Mesendoderm (in vitro differentiated cells): ENCODE measurements at places on chromosomes 12 and 14.

- no peak for DNase-seq
Measured at GRCh38 chr14:104792101-104792884, 3.3 kb downstream of the AKT1 start.

DNA sequence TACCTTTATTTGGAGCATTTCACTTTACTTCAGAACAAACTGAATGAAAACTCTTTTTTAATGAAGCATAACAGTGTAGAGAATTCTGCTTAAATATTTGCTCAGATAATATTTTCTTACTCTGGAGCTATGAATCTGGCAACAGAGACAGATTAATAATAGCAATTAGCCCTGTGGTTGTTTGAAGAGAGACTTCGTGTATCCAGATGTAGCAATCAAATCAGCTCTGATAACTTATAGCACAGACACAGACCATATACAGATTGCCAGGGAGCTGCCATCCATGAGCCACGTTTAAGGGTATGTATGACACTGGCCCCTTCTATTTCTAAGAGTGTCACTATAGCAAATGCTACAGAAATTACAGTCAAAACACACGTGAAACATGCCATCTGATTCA, 146.6 kb downstream of the EXOC5 start:
- DNase-seq = no peak

- peak; percentile 46 for DNase-seq
Measured at GRCh38 chr12:78881685-78882084, 17.1 kb downstream of the SYT1 start.

GRCh38 chr12:122982477-122982815, 2.0 kb downstream of the ARL6IP4 start:
- DNase-seq = no peak

GRCh38 chr14:83473416-83474235, 1940.0 kb upstream of the SEL1L start:
- DNase-seq = no peak

DNA sequence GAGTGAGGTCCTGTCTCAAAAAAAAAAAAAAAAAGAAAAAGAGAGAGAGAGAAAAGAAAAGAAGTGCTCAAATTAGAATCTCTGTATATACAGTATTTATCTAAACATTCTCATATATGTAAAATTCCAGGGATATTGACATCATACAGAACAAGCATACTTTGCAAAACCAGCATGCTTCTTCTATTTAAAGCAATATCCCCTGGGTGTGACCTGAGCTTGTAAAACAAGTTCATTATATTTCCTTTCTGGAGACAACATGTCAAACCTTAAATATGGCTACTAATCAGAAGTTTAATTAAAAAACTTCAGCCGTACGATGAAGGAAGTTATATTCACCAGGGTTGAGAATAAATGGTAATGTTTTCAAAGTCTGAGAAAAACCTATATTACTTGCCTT, 175.8 kb upstream of the HMGA2 start:
- DNase-seq = no peak

DNA sequence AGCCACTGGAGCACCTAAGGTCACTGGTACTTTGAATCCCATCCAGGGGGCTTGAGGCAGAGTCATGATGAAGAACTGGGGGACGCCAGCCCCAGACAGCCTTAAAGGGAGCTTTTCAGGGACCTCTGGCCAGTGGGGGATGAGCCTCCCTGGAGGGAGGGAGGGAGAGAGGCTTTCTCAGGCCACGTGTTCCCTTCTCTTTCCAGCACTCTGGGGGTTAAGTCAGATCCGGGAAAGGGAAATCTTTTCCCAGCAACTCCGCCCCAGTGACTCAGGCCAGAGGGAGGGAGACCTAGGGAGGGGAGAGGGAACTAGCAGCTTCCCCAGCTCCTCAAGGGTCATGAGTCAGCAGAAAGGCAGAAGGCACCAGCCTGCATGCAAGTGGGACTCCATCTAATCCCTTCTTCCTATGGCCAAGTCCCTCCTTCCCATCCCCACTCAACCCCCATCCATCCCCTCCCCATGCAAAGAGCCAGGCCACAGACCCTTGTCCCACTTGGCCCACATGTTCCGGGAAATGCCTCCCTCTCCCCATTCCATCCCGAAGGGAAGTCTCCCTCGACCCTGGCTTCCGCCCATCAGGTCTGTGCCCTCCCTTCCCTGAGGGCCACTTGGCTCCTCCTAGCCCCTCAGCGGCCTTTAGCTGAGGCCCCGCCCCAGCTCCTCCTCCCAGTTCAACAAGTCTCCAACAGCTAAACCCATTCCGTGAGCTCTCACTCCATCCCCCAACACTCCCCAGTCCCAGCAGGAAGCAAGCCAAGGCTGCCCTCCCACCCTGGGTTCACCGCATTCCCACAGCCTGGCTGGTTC, 5.6 kb downstream of the TNFRSF1A start:
- peak; percentile 100 for DNase-seq

GRCh38 chr12:129049917-129050316, 196.6 kb downstream of the GLT1D1 start:
- peak; percentile 82 for DNase-seq

- no peak for DNase-seq
Measured at GRCh38 chr14:64788706-64789105, 84.5 kb downstream of the PLEKHG3 start.

DNA sequence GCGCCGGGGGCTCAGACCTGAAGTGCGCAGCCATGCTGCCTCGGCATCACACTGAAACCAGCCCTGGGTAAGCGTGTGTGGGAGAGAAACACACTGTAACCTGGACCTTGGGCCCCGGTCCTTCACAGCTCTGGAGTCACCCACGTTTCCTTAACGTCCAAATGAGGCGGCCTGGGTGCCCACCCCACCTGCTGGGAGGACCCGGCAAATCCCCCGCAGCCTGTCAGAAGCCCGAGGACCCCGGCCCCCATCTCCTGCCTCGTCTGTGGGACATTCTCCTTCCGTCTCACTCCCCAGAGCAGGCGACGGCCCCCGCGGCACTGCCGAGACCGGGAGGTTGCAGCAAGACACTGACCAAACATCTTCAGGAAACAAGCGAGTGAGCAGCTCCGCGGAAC, 66.5 kb upstream of the GALNT9 start:
- no peak for DNase-seq

- DNase-seq = no peak
Measured at GRCh38 chr12:11650286-11651281, 1.1 kb downstream of the ETV6 start.

DNA sequence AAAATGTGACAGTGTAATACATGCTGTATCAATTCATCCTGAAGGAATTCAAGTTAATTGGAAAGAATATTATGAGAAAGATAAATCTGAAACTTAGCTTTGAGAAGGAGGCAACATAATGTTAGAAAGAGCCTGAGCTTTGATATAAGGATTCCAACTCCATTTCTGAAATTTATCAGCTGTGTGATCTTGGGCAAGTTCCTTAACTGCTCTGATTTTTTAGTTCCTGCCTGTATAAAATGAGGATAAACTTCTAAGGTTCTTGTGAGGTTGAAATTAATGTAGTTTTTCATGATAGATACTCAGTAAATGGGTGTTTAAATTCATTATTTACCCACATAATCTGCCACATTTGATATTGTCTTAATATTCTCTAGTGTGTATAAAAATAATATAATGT, 14.6 kb upstream of the ATP2B1 start:
- no peak for DNase-seq

DNA sequence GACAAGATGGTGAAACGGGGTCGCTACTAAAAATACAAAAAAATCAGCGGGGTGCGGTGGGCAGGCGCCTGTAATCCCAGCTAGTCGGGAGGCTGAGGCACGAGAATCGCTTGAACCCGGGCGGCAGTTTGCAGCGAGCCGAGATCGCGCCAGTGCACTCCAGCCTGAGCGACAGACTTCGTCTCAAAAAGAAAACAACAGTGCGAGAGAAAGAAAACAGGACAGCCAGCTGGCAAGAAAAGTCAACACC, 633 bp upstream of the RNU4-2 start:
- DNase-seq = no peak

DNA sequence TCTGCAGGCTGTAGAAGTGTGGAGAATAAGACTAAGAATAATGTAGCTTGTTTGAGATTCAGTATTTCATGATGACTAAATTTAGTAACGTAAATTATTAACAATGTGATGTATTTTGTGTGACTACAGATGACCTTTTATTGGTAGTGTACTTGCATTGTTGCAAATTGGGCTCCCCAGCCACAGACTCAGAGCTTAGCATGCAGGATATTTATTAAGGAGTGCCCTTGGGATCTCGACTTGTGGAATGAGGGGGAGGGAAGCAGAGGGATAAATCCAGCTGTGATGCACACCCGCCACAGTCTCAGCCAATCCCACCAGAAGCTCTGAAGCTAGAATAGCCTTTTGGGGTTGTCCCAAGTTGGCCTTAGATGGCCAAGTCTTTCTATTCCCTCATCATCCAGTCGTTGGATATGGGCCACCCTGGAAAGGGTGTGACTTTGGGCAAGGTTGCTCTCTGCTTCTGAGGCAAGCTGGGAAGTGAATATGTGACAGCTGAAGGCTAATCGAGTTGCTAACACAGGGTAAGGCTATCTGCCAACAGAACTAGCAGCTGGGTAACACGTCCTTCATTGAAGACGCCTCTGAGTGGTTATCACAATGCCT, 42.1 kb upstream of the USP44 start:
- no peak for DNase-seq

- peak; percentile 59 for DNase-seq
Measured at GRCh38 chr12:117042171-117042842, 56.9 kb downstream of the TESC start.

DNA sequence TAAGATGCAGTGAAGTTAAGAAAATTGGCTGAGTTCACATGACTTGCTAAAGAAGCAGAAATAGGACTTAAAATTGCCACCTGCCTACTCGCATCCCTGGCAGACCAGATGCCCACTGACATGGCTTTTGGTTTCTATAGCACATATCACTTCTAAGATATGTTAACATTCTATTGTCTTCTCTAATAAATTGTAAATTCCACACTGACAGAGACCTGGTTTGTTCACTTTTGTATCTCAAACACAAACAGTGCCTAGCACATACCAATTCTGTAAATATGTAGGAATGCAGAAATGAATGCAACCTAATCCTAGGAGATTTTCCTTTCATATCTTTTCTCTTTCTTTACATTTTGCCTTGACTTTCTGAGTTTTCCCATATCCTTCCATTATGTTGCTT, 1047.6 kb downstream of the AACS start:
- DNase-seq = no peak

- DNase-seq = peak; percentile 69
Measured at GRCh38 chr14:87148655-87149054, 844.3 kb downstream of the GALC start.

GRCh38 chr12:76529226-76529918, 30.2 kb downstream of the OSBPL8 start:
- peak; percentile 59 for DNase-seq

GRCh38 chr12:23399402-23399933, 550.0 kb downstream of the SOX5 start:
- DNase-seq = no peak

- no peak for DNase-seq
Measured at GRCh38 chr12:2277492-2278155, 224.8 kb downstream of the CACNA1C start.

- no peak for DNase-seq
Measured at GRCh38 chr14:97376310-97376709, 579.1 kb downstream of the VRK1 start.

DNA sequence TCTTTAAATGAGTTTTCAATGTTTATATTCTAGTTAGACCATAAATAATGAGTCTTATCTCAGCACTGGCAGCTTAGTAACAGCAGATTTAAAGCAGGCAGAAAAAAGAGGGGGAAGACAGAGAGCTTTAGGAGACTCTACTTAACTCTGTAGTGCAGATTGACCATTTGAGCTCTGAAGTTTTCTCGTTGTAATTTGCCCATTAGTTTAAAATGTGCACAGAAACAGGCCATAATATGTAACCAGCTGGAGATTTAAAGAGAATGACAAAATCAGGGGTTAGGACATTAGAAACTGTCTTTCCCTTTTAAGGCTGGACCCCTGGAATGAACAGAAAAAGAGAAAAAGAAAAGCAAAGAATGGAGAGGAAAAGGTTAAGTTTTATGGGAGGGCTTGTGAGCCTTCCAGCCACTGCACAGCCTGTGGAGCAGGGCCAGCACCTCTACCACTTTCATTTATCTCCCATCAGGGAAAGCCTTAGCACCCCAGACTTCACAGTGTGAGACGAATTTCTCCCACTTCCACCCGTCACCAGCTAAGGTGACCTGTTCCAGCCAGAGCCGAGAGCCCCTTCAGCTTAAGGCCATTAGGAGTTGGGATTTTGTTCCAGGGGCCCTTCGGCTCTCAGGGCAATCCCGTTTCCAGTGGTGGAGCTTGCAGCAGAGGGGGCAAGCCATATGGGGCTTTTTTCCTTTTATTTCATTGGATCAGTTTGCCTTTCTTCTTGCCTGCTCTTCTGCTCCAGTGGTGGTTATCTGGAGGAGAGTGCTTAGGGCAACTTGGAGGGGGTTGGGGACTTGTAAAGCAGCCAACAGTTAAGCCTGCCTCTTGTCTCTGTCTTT, 8.0 kb downstream of the IL22 start:
- DNase-seq = peak; percentile 35

- no peak for DNase-seq
Measured at GRCh38 chr12:2751230-2751629, 43.5 kb upstream of the FKBP4 start.

- peak; percentile 51 for DNase-seq
Measured at GRCh38 chr12:100468126-100468525, 5.5 kb upstream of the NR1H4 start.

DNA sequence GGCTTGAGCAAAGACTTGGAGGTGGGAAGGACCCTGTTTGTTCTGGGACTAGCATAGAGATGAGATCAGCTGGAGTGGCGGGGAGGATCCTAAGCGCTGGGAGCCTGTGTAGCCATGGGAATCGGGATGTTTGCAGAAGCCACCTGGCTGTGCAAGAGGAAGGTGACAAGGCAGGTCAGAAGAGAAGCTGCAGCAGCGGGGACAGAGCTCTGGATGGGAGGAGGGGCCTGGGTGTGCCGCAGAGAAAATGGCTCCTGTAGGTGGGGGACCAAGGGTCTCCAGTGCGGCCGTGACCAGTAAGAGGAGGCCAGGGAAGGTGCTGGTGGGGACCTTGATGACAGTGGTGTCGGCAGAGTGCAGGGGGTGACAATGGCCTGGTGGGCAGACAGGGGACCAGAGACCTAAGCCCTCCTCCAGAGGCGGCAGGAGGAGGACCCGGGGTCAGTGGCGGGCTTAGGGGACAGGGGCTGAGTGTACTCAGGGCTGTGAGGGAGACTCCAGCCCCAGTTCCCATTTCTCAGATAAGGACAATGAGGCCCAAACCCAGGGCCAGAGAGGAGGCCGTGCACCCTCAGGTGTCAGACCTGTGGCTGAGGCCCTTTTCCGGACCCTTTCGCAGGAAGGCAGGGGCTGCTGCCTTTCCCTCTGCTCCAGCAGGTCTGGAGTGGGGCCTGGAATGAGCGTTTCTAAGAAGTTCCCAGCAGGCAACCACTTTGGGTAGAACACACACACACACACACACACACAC, 206.6 kb upstream of the RTL1 start:
- no peak for DNase-seq

- DNase-seq = peak; percentile 91
Measured at GRCh38 chr12:1590221-1590979, 4.0 kb downstream of the FBXL14 start.

GRCh38 chr14:75486318-75486717, 36.0 kb upstream of the BATF start:
- DNase-seq = no peak
